Fibroblast of skin of scalp (primary cell): ENCODE measurements at places on chromosomes 12 and 14.

DNA sequence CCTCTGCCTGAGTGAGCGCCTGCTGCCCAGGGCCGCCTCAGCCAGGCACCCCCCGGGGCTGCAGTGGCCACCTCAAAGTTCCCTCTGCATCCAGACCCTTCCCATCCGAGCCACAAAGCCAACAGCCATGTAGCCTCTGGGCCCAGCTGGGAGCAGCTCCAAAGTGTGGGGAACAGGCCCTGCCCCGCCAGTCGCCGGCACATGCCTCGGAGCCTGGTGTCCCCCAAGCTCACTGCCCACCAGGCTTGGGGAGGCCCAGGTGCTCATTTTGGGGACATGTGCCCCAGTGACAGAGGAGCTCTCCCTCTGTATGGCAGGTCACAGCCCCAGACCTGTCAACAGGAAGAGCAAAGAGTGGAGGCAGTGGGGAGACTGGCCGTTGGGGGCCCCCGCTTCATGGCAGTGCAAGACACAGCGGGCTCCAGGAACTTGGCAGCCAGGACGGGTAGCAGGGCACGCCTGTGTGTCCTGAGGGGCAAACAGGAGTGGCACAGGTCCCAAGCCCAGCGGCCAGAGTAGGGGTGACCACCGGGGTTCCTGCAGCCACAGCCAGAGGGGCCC lies 29.9 kb downstream of the JAG2 start:
- DNase-seq = no peak

DNA sequence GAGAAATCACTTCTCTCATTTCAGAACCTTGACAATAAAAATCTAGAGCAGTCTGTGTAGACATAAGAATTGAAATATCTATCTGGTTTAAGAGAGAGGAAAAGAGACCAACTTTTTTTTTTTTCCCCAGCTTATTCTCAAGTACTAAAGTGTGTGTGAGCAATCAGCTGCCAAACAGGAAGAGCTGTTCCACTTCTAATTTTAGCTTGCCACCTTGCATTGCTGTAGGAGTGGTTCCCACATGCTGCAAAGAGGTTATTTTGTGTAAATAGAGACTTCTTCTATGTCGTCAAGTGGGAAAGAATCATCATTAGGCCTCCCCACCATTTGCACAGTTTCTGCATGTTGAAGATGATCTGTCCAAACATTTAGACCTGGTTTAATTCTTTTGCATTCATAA lies 142.6 kb downstream of the NPAS3 start:
- no peak for DNase-seq

DNA sequence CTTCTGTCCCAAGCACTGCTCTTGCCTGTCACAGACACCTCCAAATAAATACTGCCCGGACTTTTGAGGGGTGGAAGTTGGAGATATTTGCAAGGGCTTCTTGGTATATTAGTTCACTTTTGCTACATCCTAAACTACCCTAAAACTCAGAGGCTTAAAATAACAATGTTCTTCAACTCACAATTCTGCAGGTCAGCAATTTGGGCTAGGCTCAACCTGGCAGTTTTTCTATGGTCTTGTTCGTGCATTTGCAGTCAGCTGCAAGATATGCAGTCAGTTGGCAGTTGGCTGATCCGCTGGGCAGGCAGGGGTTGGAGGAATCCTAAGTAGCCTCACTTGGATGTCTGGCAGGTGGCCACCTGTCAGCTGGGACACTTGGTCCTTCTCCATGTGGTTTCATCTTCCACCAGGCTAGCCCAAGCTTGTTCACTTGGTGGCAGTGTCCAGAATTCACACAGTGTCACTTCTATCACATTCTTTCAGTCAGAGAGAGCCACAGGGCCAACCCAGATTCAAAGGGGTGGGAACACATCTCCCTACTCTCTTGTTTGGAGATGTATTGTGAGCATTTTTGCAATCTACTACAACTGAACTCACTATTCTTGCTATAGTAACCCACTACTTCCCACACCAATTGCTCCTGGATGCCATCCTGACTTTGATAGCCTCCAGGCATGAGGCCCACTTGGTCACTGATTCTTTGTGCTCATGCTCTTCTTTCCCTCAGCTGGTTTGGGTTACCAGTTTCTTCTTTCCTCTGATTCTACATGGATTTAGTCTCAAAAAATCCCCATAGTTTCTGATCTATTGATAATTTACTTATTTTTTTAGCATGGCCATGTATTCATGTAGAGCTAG lies 27.8 kb upstream of the CAPRIN2 start:
- no peak for DNase-seq

DNA sequence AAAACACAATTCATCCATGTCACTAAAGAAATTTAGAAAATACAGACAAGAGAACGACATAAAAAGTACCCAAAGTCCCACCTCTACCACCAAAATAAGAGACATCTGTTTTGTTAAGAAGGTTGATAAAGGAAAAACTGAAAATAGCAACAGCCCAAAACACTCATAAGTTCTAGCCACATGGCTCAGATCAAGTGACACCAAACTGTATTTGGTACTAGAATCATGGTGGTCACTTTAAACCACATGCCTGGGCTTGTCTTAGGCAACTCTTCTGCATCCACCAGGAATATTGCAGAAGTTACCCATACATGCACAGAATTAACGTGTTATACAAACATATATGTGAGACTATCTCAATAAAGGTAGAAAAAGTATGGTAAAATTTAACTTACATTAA lies 78.2 kb upstream of the GTF2A1 start:
- DNase-seq = no peak

DNA sequence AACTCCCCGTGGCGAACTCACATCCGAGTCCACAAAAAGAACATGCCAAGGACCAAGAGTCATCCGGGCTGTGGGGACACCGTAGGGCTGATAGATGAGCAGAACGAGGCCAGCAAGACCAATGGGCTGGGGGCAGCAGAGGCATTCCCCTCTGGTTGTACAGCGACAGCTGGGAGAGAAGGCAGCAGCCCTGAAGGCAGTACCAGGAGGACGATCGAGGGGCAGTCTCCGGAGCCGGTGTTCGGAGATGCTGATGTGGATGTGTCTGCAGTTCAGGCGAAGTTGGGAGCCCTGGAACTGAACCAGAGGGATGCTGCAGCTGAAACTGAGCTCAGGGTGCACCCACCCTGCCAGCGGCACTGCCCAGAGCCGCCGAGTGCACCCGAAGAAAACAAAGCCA lies 50.7 kb downstream of the TBC1D30 start:
- no peak for DNase-seq

DNA sequence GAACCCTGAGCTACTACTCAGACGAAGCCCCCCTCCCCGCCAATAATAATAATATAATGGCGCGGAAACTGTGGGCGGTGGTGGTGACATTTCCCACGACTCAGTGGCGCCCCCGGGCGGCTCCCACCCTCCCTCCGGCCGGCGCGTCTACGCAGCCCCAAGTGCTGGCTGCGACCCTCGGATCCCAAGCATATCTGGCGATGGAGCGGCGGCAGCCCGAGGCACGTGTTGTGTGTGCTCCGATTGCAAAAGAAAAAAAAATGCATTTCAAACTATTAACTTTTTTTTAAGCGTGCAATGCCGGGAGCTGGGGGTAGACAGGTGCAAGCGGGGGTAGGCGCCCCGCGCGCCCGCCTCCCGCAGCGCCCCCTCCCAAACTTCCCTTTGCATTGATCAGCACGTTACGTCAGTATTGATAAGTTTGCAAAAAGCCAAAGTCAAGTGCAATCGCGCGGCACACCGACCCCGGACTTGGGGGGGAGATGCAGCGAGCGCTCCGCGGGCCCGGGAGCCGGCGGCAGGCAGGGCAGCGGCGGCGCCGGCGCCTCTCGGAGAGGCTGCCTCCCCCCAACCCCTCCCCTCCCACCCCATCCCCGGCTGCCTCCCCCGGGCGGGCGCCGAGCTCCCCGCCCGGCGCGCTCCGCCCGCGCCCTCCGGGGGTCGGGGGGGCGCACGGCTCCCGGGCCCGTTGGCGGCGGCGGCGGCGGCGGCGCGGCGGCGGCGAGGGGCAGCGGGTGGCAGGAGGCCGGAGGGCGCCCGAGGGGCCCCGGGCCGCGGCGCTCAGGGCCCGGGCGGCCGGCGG lies 113.1 kb upstream of the MYL2 start:
- DNase-seq = no peak

GRCh38 chr14:30002859-30003258 lies 75.2 kb upstream of the PRKD1 start:
- no peak for DNase-seq

DNA sequence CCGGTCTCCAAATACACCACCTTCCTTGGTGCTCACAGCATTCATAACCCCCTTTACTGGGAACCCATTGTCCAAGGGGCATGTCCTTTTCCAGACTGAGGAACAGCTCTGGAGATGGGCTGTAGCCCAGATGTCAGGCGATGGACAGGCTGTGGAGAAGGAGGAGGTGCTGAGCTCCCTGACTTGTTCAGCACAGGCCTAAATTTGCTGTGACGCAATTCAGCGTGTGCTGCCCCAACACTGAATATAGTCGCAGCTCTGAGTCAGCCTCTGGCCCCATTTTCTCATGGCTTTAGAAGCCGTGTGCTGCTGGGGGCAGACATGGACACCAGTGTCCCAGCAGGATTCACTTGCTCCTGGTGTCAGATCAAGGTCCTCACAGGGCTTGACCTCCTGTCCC lies 269.1 kb downstream of the EMP1 start:
- DNase-seq = peak; percentile 28

GRCh38 chr14:56413721-56414120 lies 165.9 kb upstream of the TMEM260 start:
- no peak for DNase-seq

DNA sequence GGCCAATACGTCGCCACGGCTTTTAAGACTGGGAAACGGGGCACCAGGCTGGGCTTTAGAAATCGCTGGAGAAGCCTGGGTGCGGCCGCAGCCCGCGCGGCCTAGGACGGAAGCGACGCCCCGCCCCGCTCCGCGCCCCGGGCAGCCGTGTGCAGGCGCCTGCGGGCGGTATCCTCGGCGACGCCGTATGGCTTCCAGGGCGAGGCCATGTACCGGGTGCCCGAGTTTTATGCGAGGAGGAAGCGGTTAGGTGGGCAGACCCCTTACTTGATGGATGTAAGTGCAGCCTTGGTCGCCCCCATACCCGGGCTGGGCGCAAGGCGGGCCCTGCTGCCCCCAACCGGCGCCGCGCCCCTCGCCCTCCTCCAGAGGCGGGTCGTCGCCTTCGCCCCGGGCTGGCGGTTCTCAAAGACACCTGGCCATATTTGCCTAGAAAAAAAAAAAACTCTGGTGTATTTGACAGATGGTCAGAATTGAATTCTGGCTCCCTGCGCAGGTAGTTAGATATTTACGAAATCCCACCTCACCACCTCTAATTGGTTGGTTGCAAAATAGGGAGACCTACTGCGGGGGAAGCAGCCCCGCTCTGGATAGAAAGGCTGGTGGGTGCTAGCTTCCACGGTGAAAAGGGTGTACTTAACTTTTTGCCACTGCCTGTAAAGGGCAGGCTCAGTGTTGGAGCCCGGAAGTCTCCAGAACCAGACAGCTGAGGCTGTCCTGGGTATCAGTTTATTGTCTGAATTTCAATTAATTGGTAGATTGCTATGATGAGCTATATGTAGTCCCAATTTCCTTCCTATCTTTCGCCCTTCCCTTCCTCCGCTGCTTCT lies at the start of gene PPP1R36:
TSS of gene PPP1R36 (plus strand) at position 171 of the 830 bp plus-strand sequence. CDS start at position 208, 37 bp downstream.
- peak; percentile 41 for DNase-seq

DNA sequence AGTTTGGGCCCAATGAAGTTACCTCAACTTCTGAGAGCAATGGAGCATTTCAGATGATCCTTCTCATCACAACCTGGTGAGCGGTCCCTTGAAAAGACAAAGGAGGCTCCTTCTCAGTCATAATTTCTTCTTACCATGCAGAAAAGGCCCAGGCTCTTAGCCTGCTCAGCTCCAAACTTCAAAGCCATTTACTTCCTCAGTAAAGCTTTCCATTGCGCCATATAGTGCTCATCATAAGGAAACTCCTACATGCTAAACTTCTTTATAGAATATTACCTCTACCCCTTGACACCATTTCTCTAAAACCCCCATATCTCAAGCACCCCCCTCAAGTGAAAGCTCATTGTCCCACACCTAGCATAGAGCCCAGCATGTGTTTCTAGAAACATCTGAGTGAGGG lies 127.1 kb downstream of the GTF2A1 start:
- no peak for DNase-seq

- no peak for DNase-seq
Measured at GRCh38 chr12:128796439-128797118, 27.2 kb downstream of the SLC15A4 start.

GRCh38 chr14:22822571-22823098 lies 7.1 kb upstream of the MRPL52 start:
- peak; percentile 94 for DNase-seq

- peak; percentile 87 for DNase-seq
Measured at GRCh38 chr12:111409780-111410430, 4.2 kb downstream of the SH2B3 start.

- peak; percentile 73 for DNase-seq
Measured at GRCh38 chr14:68363843-68364767, 428.8 kb downstream of the ZFP36L1 start.

DNA sequence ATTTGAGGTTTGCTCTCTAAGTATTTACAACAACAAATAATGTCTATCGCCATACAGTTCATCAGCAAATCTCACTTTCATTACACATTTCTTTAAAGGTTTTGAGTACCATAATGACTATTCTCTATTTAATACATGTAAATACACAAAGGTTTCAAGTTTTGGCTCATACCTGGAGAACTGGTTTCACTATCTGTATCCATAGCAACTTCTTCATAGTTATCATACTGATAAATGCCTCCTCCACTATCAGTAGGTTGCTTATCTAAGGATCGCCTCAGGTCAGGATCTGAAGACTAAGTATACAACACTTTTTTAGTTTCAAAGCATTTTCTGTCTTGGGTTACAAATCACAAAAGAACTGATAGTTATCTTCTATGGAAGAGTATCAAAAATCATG lies 21.4 kb downstream of the ZFC3H1 start:
- no peak for DNase-seq

DNA sequence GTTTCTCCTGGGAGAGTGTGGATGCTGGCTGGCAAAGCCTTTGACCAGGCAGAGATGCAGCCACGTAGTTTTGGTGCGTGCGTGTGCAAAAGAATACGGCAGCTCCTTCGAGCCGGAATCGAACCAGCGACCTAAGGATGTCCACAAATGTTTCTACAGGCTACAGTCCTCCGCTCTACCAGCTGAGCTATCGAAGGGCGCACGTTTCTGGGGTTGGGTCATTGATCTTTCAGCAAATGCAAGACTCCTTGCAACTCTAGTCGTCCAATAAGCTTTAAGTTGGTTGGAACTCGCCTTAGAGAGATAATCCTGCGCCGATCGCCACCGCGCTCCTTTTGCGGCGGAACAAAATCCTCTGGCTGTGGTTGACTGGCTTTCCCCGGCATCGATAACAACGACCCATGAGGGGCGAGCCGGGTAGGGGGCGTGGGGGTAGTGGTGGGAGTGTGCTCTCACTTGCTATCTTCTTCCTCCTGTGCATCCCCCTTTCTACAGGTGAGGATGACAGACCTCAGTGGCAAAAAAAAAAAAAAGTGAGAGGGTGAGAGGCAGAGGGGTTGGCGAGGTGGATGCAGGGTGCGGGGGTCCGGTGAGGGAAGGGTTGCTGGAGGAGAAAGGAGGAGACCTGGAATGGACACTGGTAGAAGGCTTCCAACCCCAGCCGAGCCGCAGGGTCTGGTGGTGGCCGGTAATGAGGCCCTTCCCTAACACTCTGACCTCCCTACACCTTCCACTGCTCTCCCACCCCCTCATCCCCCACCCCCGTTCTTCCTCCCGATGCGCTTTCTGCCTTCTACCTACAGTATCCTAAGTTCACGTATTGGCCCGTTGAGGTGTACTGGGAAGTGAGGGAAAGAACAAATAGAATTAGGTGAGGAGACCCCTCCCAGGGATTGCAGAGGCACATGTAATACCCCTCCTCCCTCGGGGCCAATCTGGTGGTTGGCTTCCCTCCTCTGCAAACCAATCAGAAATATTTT lies 11.8 kb upstream of the OR6S1 start:
- peak; percentile 82 for DNase-seq
